ACHN (cell line): ENCODE measurements at places on chromosomes 16 and 17.

- peak; percentile 91 for DNase-seq
These were observed at the start of gene CTCF for GRCh38 chr16:67562526-67562917. Gene CTCF, plus strand, starts transcription at chr16:67562526. Its CDS starts 48,307 bp downstream, at chr16:67610833.

DNA sequence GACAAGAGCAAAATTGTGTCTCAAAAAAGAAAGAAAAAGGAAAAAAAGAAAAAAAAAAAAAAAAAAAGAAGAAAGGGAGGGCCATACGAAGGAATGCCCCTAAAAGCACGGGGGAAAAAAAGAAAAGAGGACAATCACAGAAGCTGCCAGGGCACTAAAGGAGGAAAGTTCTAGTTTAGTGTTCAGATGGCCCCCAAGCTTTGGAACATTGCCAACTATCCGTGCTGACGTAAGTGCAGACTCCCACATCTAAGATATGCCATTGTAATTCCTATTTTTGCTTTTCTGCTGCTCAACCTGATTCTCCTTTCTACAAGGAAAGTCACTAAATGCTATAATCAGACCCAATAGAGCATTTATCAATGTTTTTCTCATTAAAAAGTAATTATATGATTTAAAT, 842.1 kb downstream of the KCNJ2 start:
- no peak for DNase-seq

DNA sequence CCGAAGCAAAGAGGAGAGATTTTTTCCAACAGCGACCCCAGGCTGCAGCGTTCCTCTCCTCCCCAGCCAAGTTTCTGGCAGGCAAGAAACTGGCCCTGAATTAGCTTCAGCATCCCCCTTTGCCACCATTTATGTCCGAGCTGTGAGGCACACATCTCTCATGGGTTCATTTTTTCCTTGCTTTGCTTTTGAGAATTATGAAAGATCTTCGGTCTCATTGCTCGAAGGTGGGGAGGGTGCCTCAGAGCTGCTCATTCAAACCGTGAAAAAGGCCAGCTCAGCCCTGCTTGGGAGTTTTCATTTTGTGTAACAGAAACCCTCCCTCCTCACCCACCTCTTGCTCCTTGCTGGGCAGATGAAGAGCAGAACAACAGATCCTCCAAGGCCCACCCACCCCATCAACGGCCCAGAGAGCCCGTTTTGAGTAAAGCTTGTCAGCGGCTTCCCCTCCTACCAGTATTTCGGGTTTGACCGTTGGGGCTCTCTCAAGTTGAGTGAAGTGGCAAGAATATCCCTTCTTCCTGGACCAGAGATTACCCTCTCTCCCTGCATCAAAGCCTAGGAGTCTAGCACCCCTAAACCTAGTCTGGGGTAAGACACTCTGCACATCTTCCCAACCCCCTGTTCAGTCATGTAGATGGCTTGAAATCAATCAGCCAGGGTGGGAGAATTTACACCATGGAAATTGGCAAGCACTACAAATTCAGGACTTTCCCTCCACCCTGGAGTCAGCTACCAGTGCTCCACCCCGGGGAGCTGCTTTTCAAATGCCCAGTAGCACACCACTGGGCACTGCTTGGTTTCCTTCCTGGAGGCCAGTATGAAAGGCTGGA, 1.8 kb downstream of the CCR7 start:
- DNase-seq, result no peak

- DNase-seq, result no peak
These were observed 20.1 kb downstream of the SLC39A11 start for GRCh38 chr17:73072219-73072962.
